ENCODE measurements at places on chromosomes 2 and 18. TPM values are rescaled to one million over a fixed set of nuclear protein-coding genes. Genes with fewer than 3 reads are reported as not detected.
A peak's percentile ranks its signal among the peaks of the same experiment; 100 is the strongest.

Gene IL1R1
- total RNA-seq = 0.21 TPM

Gene CLEC4F
- not detected for total RNA-seq

Gene CNRIP1
- total RNA-seq = 6.9 TPM

Gene C2orf78
- not detected for total RNA-seq

Gene NT5DC4
- not detected for total RNA-seq

Gene RTKN
- 53.3 TPM for total RNA-seq

DNA sequence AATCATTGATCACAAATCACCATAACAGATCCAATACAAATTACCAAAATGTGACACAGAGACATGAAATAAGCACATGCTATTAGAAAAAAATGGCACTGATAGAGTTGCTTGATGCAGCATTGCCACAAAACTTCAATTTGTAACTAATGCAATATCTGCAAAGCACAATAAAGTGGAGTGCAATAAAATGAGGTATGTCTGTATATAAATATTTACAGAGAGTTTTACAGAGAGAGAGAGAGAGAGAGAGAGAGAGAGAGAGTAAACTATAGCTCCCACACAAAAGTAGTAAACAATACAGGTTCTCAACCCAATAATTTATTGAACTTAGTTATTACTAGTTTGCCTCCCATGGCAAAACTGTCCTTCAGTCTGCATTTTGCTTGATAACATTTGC, 1807.0 kb downstream of the SUCLG1 start:
- no peaks in the 10 kb centered on the region for H3K36me3 ChIP-seq
- no peak overlapping the region for H3K27ac ChIP-seq
- H3K27me3 ChIP-seq = no peaks in the 10 kb centered on the region
- H3K4me3 ChIP-seq = no peak overlapping the region
- no peak for DNase-seq

- no peaks in the 10 kb centered on the region for H3K27me3 ChIP-seq
- H3K27ac ChIP-seq = no peak overlapping the region
- H3K4me3 ChIP-seq = no peak overlapping the region
- no peaks in the 10 kb centered on the region for H3K4me1 ChIP-seq
- no peaks in the 10 kb centered on the region for H3K36me3 ChIP-seq
Measured at GRCh38 chr18:58851856-58852255, 12.8 kb upstream of the ZNF532 start.

DNA sequence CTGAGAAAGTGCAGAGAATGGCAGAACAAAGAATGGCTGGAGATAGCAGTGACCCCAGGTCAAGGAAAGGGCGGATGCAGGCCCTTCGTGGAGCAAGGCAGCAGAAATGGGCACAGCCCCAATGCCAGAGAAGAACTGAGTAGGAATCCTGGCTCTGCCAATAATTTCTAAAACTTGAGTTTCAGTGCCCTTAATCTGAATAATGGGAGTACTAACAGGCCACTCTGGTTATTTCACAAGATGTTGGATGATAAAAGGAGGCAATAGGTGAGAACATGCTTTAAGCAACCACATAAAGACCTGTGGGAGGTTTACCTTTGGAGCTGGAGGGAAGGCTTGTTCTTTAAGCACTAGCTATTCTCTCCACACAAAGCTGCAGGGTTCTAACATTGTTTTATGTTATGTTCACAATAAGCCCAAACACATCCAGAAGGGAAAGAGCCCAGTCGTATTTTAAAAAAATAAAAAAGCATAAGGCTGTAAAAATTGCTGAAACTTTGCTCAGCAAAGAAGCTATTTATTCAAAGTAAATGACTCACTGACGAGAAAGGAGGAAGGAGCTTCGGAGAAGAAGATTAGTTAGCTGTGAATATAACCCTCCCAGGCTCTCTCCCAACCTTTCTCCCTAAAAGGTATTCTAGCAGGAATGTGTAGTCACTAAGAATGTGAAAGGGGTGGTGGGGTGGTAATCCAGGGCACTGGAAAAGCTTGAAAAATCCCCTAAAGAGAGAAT, 470.2 kb downstream of the TXNL1 start:
- H3K4me3 ChIP-seq = no peak overlapping the region
- peak; percentile 59 for DNase-seq
- peaks cover 26% of the 10 kb centered on the region for H3K4me1 ChIP-seq
- no peaks in the 10 kb centered on the region for H3K36me3 ChIP-seq
- no peaks in the 10 kb centered on the region for H3K27me3 ChIP-seq
- peak overlapping the region; percentile 48 for H3K27ac ChIP-seq

GRCh38 chr2:54149638-54150441, 34.4 kb downstream of the ACYP2 start:
- H3K27ac ChIP-seq = no peak overlapping the region
- H3K4me1 ChIP-seq = no peaks in the 10 kb centered on the region
- H3K36me3 ChIP-seq = no peaks in the 10 kb centered on the region
- H3K4me3 ChIP-seq = no peak overlapping the region
- no peaks in the 10 kb centered on the region for H3K27me3 ChIP-seq

- no peaks in the 10 kb centered on the region for H3K36me3 ChIP-seq
- DNase-seq = no peak
- peaks cover 30% of the 10 kb centered on the region for H3K27me3 ChIP-seq
- no peaks in the 10 kb centered on the region for H3K4me1 ChIP-seq
Measured at GRCh38 chr2:2326068-2327040, 4.7 kb downstream of the MYT1L start.

DNA sequence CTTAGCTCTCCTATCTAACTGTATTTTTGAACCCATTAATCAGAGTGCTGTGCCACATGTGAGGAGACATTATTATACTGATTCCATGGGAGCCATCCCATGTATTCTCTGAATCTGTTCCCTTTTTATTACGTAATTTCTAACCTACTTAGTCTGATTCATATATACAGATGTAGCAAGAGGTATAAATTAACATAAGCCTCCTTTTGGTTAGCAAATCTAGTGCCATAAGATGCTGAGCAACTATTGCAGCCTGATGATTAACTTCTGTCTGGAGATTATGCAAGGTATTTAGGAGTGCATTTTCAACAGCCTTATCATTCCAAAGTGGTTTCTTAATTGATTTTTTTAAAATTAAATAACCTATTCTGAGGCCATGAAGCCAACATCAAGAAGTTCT, 114.1 kb upstream of the MSH2 start:
- no peak overlapping the region for H3K27ac ChIP-seq
- H3K4me1 ChIP-seq = no peaks in the 10 kb centered on the region
- H3K36me3 ChIP-seq = no peaks in the 10 kb centered on the region
- H3K4me3 ChIP-seq = no peak overlapping the region
- DNase-seq = no peak
- peaks cover 5% of the 10 kb centered on the region for H3K27me3 ChIP-seq

- no peak overlapping the region for H3K4me3 ChIP-seq
- no peaks in the 10 kb centered on the region for H3K4me1 ChIP-seq
- H3K27ac ChIP-seq = no peak overlapping the region
- H3K27me3 ChIP-seq = peaks cover 7% of the 10 kb centered on the region
- no peaks in the 10 kb centered on the region for H3K36me3 ChIP-seq
Measured at GRCh38 chr2:98734823-98735260, 3.9 kb upstream of the MGAT4A start.

DNA sequence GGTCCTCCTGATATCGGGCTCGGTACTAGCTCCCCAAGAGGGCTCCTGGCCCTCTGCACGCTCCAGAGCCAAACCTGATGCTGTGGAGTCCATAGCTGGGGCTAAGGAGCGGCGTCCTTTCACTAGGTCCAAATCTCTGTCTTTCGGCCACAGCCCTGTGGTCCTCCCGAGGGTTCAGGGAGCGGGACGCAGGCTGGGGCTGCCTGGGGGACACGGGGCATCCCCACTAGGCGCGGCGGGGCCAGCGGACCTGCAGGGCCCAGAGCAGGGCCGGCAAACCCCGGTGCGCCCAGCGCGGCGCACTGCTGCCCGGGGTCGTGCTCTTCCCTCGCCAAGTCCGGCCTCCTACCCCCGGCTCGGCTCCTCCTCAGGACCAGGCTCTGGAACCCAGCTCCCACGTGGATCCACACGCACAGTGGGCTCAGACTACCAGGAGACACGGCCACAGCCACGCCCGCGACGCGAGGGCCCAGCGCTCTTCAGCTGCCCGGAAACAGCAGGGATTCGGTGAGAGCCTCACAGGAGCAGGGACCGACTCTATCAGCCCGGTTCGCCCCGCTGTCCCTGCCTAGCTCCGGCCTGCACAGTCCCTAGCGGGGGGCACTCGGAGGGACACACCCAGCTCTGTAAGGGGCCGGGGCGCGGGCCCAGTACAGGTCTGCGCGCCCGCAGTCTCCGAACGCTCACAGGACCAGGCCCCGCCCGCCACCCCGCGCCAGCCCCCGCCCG, 593 bp downstream of the ZNF514 start:
- DNase-seq = peak; percentile 70
- H3K27me3 ChIP-seq = no peaks in the 10 kb centered on the region
- peaks cover 2% of the 10 kb centered on the region for H3K36me3 ChIP-seq
- no peak overlapping the region for H3K27ac ChIP-seq
- H3K4me1 ChIP-seq = no peaks in the 10 kb centered on the region

GRCh38 chr18:58850786-58851469, 13.7 kb upstream of the ZNF532 start:
- DNase-seq = no peak
- no peak overlapping the region for H3K27ac ChIP-seq
- H3K36me3 ChIP-seq = no peaks in the 10 kb centered on the region
- no peaks in the 10 kb centered on the region for H3K4me1 ChIP-seq
- H3K27me3 ChIP-seq = no peaks in the 10 kb centered on the region

GRCh38 chr2:38737925-38738324, 13.2 kb downstream of the SRSF7 start:
- H3K27ac ChIP-seq = no peak overlapping the region
- no peak for DNase-seq
- no peak overlapping the region for H3K4me3 ChIP-seq
- H3K36me3 ChIP-seq = no peaks in the 10 kb centered on the region
- H3K27me3 ChIP-seq = no peaks in the 10 kb centered on the region

GRCh38 chr2:105961599-105962146, 217.0 kb downstream of the NCK2 start:
- no peak for DNase-seq
- no peaks in the 10 kb centered on the region for H3K4me1 ChIP-seq
- H3K36me3 ChIP-seq = no peaks in the 10 kb centered on the region
- H3K27ac ChIP-seq = no peak overlapping the region
- no peaks in the 10 kb centered on the region for H3K27me3 ChIP-seq
- H3K4me3 ChIP-seq = no peak overlapping the region

- no peak overlapping the region for H3K4me3 ChIP-seq
- H3K36me3 ChIP-seq = peaks cover 8% of the 10 kb centered on the region
- DNase-seq = no peak
- no peak overlapping the region for H3K27ac ChIP-seq
- H3K4me1 ChIP-seq = no peaks in the 10 kb centered on the region
Measured at GRCh38 chr2:206028101-206028500, 57.9 kb downstream of the INO80D start.

DNA sequence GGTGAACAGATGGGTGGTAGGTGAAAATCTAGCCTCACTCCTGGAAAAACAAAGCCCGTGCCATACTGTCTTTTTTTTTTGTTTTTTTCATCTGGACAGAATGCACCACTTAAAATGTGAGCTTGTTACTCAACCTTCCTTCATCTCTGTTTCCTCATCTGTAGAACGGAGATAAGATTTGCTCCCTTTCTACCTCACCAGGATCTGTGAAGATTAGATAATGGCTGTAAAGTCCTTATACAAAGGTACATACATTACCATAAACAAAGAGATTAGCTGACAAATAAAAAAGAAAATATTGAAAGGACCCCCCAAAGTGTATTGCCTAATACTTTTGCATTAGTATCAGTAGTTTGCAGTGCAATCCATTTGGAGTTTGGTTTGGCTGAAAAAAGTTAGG, 75.4 kb upstream of the ZEB2 start:
- no peak overlapping the region for H3K27ac ChIP-seq
- no peaks in the 10 kb centered on the region for H3K27me3 ChIP-seq
- DNase-seq = no peak

DNA sequence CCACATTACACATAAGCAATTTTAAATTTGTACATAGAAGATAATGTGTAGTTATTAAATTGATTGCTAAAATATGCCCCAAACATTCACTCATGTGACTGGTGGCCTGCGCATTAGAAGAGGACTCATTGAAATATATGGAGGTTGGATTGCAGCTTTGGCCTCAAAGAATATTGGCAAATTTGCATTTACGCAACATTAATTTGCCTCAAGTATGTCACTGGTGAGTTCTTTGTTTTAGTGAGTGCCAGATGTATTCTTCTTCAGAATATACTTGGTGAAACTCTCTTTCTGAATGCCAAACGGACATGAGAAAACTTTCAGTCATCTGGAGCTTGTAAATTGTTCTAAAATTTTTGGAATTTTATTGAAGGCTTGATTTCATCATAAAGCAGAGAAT, 5.9 kb upstream of the EFEMP1 start:
- peaks cover 27% of the 10 kb centered on the region for H3K27me3 ChIP-seq
- no peaks in the 10 kb centered on the region for H3K4me1 ChIP-seq
- no peak overlapping the region for H3K27ac ChIP-seq
- DNase-seq = no peak
- H3K4me3 ChIP-seq = no peak overlapping the region

DNA sequence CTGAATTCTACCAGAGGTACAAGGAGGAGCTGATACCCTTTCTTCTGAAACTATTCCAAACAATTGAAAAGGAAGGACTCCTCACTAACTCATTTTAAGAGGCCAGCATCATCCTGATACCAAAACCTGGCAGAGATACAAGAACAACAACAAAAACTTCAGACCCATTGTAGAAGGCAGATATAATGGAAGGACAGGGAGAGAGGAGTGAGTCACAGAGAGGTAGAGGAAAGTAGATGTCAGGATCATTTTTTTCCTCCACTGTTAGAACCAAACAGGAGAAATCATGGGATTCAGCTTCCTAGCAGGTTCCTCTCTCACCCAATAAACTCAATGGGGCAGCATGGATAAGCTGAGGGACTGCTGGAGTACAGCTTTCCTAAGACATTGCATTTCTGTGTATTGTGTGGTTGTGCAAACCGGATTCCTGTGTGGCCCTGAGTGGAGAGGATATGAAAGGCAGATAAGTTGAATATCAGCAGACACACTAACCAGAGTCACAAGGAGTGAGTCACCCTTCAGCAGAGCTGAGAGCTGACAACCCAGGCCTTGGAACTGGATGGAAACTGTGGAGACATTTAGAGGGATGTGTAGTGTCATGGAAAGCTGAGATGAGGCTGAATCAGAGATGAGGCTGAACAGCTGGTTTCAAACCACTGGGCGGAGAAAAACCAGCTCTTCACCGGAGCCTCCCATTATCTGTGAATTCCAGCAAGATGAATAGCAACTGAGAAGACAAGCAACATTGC, 60.9 kb upstream of the MMADHC start:
- H3K4me1 ChIP-seq = peaks cover 7% of the 10 kb centered on the region
- DNase-seq = peak; percentile 99
- no peaks in the 10 kb centered on the region for H3K36me3 ChIP-seq
- no peak overlapping the region for H3K27ac ChIP-seq
- no peaks in the 10 kb centered on the region for H3K27me3 ChIP-seq

- peaks cover 5% of the 10 kb centered on the region for H3K4me1 ChIP-seq
- no peak for DNase-seq
- no peak overlapping the region for H3K27ac ChIP-seq
- no peaks in the 10 kb centered on the region for H3K27me3 ChIP-seq
- H3K4me3 ChIP-seq = no peak overlapping the region
Measured at GRCh38 chr2:35293261-35293660, 1062.3 kb upstream of the CRIM1 start.

All from cardiac muscle cell (in vitro differentiated cells and primary cell).